Cerebellum (tissue), 4 donors: ENCODE measurements at places on chromosomes 7 and 10. TPM values are rescaled to one million over a fixed set of nuclear protein-coding genes. Genes with fewer than 3 reads are reported as not detected.

FMC1 gene
- 9.6 TPM for total RNA-seq

DOCK1 gene
- 47.7 TPM for total RNA-seq

VAX1 gene
- not detected for total RNA-seq

GRCh38 chr10:96201525-96201924, 69.8 kb downstream of the BLNK start:
- DNase-seq, result no peak

DNA sequence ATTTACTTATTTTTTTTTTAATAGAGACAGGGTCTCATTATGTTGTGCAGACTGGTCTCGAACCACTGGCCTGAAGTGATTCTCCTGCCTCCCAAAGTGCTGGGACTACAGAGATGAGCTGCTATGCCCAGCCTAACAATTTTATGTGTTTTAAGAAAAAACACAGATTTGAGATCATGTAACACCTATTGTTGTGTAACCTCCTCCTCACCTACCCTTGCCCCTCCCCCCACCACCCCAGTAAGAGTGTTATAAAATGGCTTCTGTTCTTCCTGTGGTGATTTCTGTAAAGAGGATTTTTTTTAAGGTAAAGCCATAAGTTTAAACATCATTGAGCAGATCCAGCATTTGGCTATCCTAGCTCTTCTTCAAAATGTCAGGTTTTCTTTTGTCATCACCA, 7.6 kb downstream of the ARMC10 start:
- DNase-seq, result no peak

DNA sequence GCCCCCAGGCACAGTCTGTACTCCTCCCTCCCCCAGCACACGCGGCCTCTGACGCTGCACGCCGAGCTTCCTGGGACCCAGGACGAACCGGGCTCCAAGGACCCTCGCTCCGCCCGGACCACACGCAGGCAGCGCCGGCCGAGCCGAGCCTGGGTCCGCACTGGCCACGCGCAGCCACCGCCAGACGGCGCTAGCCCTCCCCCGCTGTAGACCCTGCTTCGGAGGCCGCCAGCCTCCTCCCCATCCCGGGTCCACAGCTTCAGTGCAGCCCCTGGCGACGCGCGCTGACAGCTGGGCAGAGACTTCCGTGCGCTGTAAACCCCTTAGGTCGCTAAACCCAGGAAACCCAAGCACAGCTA, 936 bp upstream of the TCERG1L start:
- no peak for DNase-seq

GRCh38 chr7:44148166-44148565, 7.0 kb upstream of the MYL7 start:
- no peak for DNase-seq

DNA sequence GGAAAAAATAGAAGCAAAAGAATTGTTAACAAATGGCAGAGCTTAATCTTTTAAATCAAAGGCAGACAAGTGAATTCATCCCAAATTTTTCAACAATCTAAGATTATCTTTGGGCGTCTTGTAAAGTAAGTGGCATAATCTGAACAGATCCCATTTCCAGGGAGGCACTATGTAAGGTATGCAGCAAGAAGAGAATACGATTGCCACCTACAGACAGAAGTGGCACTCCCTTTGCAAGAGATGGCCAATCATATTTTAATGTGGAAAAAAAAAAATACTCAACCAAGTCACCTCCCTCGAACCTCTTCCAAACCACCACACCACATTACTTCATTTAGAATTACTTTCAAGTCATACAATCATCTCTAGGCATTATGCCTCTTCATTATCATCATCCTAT, 4.0 kb downstream of the GFRA1 start:
- DNase-seq, result no peak

DNA sequence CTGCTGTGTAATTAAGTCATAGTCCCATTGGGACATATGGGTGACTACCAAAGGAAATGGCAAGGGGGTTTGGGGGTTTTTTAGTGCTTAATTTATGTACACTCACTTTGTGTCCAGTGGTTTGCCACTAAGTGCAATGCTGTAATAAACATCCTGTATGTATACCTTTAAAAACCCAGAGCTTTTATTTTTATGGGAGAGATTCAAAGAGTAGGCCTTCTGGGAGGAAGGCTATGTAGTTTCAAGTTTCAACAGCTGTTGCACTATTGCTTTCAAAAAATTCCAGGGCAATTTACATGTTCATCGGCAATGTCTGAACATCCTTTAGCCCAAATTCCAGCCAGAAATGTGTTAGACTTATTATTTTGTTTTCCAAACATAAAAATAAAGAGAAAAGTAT, 744.7 kb downstream of the XPNPEP1 start:
- no peak for DNase-seq

- no peak for DNase-seq
Observed at GRCh38 chr7:98249106-98249505, 2.9 kb downstream of the TECPR1 start.

GRCh38 chr7:122339145-122339904, 34.8 kb upstream of the FEZF1 start:
- DNase-seq, result no peak

DNA sequence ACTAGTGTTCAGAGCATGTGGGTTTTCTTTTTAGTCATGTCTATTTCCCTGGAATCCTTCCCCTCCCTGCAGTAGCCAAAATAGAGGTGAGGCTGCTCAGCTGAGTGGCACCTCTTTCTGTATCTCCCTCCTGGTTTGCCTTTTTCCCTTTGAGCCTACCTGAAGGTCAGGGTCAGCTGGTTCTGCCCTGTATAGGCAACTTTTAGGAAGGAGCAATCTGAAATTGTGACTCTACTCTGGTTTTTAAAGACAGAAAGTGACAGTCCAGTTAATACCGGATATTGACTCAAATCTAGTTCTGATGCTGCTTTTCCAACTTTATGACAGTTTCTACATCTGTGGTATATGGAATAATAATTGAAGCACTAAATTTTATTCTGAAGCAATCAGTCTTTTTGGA, 26.0 kb downstream of the CCM2 start:
- no peak for DNase-seq

DNA sequence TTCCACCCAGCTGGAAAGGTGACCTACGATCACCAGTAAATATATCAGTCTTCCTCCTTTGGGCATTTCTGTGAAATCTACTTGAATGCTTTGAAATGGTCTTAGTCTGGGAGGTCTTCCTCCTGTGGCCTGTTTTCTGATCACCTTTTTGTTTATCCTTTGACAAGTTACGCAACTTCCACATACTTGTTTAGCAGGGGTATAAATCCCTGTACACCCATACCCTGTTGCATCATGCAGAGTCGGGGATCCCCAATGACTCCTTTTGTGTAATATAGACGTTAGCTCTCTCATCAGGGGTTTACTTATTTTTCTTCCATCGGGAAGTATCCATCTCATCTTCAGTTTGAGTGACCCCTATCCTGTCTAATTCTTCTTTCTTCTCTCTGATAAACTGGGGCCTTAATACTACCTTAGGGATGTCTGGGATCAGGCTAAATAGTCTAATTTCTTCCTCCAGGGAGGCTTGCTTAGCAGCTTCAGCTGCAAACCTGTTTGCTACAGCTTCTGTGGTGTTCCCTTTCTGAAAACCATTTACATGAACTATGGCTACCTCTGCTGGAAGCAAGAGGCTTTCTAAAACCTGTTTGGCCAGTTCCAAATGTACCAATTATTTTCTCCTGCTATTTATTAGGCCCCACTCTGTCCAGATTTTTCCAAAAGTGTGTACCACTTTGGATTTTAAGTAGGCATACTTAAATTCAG, 25.8 kb downstream of the MAPK8 start:
- no peak for DNase-seq

- no peak for DNase-seq
Observed at GRCh38 chr10:127903789-127904188, 3.1 kb upstream of the PTPRE start.
